ENCODE measurements at places on chromosomes 12 and 14.

DNA sequence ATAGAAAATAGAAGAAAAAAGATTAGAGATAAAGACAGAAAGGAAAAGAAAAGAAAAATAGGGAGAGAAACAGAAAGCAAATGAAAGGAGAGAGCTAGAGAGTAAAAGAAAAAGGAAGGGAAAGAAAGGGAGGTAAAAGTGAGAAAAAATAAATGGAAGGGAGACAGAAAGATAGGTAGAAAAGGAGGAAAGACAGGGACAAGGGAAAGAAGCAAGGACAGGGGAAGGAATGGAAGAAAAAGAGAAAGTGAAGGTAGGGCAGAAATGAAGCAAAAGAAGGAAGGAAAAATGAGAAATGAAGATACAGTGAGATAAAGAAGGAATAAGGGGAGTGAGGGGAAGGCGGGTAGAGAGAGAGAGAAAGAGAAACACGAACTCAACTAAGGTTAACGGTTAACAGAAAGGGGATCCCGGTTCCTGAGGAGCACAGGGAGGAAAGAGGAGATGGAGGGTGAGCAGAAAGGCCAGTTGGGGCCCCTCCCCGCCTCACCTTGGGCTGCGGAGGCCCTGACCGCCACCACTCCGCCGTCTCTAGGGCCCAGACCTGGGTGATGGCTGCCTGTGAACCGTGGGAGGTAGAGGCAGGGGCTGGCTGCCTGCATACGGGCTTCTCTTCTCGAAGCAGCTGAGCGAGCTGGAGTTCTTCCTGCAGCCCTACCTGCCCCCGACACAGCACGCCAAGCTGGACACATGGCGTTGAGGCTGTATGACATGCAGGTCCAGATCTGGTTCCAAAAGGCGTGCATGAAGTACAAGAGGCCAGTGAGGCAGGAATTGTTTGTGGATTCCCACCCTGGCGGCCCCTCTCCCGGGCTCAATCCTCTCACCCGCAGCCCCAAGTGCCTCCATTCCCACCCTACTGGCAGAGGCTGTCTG is 59.5 kb downstream of the SMUG1 start:
- DNase-seq: no peak

GRCh38 chr14:104957146-104958113 is 20.7 kb downstream of the AHNAK2 start:
- DNase-seq: no peak

DNA sequence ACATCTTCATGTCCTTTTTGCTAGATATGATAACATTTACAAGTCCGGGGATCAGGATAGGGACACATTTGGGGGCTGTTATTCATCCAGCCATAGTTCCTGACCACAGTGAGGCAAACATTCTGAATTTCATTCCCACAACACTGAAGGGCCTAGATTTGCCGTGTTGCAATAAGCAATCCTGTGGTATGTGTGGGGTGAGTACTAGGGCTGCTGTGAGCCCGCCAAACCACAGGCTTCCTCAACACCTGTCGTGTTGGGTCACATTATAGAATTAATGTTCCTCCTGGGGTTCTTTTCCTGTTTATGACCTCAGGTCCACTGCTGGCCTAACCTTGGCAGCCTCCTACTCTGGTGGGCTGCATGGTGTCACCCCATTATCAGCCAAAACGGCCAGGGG is 119.2 kb downstream of the TBC1D30 start:
- no peak for DNase-seq

DNA sequence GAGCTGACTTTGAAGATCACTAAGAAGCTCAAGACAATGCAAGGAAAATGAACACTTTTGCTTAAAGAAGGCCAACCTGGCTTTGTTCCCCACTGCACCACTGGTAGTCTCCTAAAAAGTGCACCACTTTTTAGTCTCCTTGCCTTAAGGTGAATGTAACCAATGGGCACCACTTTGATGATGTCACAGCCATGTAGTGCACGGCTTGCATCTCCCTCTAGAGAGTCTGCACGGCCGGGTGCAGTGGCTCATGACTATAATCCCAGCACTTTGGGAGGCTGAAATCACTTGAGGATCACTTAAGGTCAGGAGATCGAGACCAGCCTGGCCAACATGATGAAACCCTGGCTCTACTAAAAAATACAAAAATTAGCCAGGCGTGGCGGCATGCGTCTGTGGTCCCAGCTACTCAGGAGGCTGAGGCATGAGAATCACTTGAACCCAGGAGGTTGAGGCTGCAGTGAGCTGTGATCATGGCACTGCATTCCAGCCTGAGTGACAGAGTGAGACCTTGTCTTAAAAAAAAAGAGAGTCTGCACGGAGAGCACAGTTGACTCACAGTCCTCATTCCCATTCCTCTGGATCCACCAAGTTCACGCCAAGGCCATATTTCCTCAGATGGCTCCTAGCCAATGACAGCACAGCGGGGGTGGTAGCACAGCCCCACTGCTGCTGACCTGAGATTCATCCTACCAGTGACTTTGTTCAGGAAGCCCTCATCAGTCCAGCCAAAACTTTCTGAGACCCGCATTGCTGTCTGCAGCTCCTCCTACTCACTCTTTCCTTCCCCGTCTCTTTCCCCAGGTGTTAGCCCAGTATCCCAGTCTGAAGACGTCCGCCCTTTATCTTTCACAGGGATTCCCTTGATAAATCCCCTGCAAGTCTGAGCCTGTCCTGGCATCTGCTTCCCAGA is 16.5 kb upstream of the IFT81 start:
- no peak for DNase-seq

DNA sequence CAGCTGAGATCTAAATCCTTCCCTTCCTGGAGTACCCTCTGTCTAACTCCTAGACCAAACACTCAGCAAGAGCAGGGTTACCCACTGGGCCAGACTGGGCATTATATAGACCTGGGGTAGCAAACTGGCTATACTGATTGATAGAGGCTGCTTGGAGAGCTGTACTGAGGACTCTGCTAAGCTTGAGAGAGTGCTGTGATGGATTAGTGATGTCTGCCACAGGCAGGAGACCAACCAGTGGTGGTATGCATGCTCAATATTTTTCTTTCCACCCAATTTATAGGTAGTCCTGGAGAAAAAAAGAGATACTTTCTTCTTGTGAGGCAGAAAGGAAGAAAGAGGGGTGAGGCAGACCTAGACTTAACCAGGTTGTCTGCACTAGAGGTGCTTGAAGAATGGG is 33.3 kb downstream of the DTX1 start:
- no peak for DNase-seq

Data from mesenteric fat pad (tissue), 1 donor.